ENCODE measurements at places on chromosomes 11 and 22.

GRCh38 chr11:92556431-92556830, 331.8 kb downstream of the FAT3 start:
- H3K27ac ChIP-seq = no peak overlapping the region
- no peaks in the 10 kb centered on the region for H3K4me1 ChIP-seq
- DNase-seq = no peak
- no peaks in the 10 kb centered on the region for H3K27me3 ChIP-seq
- no peaks in the 10 kb centered on the region for H3K36me3 ChIP-seq

DNA sequence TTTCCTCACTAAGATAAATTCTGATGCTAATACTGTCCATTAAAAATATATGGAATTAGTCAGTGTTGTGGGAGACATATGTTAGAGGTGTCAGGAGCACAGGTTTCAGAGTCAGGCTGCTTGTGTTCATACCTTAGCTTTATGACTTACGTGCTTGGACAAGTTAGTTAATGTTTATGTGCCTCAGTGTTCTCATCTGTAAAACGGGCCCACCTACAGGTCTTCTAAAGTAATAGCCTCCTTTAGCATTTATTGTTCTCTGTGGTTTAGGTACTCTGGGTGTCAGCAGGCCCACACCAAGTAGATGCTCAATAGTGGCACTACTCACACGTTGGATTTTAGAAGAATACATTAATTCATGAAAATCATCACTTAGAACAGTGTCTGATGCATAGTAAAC, 308.7 kb upstream of the ZC3H12C start:
- peaks cover 5% of the 10 kb centered on the region for H3K27me3 ChIP-seq
- no peak overlapping the region for H3K4me3 ChIP-seq
- no peak for DNase-seq
- H3K4me1 ChIP-seq = no peaks in the 10 kb centered on the region

GRCh38 chr22:31935961-31936635, 8.2 kb upstream of the YWHAH start:
- no peaks in the 10 kb centered on the region for H3K27me3 ChIP-seq
- H3K36me3 ChIP-seq = no peaks in the 10 kb centered on the region

DNA sequence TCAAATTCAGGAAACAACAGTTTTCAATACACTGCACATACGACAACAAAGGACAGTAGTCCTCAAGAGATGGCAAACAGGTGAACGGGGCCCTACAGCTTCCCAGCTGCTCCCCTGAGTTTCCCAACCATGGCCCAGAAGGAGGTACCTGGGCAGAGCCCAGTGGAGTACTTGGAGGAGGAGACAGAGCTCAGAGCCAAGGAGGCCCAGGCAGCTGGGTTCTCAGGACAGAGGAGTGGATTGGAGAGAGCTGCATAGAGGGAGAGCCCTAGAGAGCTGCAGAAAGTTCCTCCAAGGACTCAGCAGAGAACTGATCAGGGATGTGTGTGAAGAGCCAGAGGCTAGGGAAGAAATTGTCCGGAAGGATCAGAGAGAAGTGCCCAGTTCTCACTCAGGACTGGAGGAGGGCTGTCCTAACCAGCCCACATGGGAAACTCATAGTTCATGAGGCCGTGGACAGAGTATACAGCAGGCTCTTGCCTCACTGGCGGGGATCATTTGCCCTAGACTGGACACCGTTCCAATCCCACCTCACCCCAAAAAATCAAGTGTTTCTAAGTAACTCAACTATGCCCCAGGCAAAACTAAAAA, 7.6 kb upstream of the ASCL2 start:
- no peak overlapping the region for H3K4me3 ChIP-seq
- H3K27ac ChIP-seq = no peak overlapping the region
- no peaks in the 10 kb centered on the region for H3K36me3 ChIP-seq
- no peak for DNase-seq
- peaks cover 28% of the 10 kb centered on the region for H3K27me3 ChIP-seq

- peaks cover 12% of the 10 kb centered on the region for H3K4me1 ChIP-seq
- H3K36me3 ChIP-seq = no peaks in the 10 kb centered on the region
- no peaks in the 10 kb centered on the region for H3K27me3 ChIP-seq
- DNase-seq = no peak
- H3K27ac ChIP-seq = peak overlapping the region; percentile 41
- no peak overlapping the region for H3K4me3 ChIP-seq
These were observed 333.8 kb upstream of the CHORDC1 start for GRCh38 chr11:90556606-90557005.

Measured in left ventricle myocardium inferior (tissue), 1 donor.